ENCODE measurements at places on chromosomes 12 and 14.
A peak's percentile ranks its signal among the peaks of the same experiment; 100 is the strongest.

DNA sequence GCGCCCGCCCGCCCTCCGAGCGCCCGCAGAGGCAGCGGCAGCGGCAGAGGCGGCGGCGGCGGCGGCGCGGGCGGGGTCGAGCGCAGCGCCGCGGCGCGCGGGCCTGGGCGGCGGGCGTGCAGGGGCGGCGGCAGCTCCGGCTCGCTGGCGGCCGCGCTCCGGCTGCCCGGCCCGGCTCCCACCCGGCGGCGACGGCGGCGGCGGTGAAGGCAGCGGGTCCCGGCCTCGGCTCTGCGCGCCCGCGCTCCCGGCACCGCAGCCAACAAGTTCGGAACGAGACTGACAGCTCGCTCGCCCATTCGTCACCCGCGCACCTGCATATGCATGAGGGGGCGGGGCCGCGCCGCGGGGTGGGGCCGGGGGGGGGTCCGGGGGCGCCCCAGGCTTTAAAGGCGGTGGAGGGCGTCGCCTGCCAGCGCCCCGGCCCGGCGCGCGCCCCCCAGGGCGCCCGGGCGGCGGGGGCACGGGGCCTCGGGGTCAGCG is at the start of gene JAG2:
Gene JAG2, minus strand, starts transcription at position 281 of the 483 bp plus-strand sequence. CDS start 356 bp downstream, outside the sequence.
- peak; percentile 39 for DNase-seq

- DNase-seq, result no peak
These were observed 11.5 kb upstream of the KDM2B start for GRCh38 chr12:121592320-121592719.

GRCh38 chr12:96652870-96653269 is 163.5 kb downstream of the CFAP54 start:
- no peak for DNase-seq

DNA sequence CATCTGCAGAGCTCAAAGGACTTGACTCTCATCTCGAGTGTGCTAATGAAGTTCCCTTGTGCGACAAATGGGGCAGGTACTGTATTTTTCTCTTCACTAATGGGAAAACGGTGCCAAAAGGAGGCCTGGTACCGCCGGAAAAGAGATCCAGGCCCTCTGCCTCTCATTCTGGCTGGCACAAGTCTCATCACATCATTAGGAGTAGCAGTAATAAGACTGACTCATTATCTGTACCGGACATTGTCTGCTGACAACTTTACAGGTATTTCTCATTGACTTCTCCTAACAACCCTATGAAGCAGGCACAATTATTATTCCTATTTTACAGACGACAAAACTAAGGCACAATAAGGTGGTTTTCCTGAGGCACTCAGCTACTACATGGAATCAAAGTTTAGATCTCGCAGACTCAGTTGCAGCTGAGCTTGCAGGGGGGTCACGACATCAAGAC is 668 bp downstream of the APPL2 start:
- DNase-seq, result no peak

DNA sequence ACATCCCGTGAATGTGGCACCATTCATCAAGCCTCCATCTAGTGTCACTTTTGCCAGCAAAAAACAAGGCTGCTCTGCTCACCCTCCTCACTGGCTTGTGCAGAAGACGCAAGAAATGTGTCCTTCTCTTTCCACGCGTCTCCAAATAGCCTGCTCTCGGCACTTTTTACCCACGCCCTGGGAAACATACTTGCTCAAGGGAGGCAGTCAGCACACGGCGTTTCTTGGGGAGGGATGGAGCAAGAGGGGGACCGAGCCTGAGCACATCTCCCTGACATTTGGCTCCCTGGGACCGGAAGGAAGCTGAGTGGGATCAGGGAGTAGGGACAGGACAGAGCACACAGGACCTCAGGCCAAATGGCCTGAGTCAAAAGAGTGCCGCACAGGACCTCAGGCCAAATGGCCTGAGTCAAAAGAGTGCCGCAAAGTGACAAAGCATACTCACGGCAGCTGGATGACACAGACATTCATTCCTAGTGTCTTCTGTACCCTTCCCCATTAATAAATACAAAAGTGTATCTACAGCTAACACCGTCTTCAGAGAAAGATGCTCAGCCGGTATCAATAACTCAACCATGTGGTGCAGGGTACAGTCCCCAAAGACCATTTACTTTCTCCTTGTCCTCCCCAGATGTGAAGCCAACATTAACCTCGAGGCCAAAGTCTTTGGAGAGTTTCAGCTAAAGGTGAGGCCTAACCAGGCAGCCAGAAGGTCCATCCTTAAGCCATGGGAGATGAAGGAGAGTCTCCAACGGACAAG is 7.1 kb downstream of the BCL11B start:
- no peak for DNase-seq

GRCh38 chr12:9343731-9344130 is 135.5 kb upstream of the PZP start:
- DNase-seq, result no peak

Measured in common myeloid progenitor, CD34-positive (primary cell).